ENCODE measurements at places on chromosomes 3 and 15.

DNA sequence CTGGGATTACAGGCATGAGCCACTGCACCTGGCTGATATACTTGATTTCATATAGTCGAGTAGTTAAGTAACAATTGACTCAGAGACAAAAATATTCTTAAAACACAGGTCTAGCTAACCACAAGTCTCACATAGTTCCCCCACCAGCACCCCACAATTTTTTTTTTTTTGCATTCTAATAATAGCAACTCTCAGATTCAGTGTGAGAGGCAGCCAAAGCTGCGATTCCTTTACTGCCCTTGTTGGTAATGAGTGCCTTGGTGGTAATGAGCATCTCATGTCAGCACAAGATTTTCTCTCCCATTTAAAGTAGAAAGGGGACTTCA lies 72.5 kb downstream of the WWTR1 start:
- no peak for DNase-seq

DNA sequence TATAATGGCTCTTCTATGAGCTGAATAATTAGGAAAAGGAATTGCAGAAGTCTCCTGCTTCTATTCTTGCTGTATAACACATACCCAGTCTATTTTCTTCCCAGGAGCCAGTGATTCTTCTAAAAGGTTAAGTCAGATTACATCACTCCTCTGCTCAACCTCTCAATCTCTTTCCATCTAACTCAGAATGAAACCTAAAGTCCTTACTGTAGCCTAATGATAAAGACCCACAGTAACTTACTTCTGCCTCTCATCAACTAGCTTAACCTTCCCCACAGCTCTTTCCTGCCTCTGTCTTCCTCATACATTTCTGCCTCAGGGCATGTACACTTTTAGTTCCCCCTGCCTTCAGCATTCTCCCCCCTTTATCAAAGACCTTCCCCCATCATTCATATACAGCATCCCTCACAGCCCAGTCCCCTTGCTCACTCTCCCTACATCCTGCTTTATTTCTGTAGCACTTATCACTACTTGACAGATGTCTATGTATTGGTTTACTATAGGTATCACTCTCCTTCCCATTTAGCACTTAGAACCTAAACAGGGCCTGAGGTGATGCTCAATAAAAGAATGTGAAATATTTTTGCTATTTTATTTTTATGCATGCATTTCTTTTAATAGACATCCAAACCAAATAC lies 28.5 kb upstream of the CMTM6 start:
- DNase-seq, result no peak

DNA sequence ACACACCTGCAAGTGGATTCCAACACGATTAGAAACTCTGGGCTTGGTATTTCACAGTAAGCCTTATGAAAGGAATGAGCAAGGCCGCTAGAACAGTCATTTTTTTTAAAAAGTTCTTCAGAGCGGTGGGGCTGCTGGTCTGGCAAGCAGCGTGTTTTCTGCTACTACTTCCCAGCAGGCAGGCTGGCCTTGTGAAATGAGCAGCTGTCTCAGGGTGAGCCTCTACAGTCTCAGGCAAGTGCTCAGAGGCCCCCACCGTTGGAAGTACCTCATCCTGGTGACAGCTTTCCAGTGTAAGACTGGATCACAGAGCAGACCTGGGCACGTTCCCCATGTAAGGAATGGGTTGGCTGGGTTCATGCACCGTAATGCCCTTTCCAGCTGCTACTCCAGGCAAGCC lies 119.2 kb downstream of the LRIG1 start:
- no peak for DNase-seq

GRCh38 chr3:127171721-127172120 lies 21.2 kb upstream of the PRR23E start:
- no peak for DNase-seq

- DNase-seq, result no peak
Observed at GRCh38 chr3:29559741-29560465, 279.0 kb downstream of the RBMS3 start.

DNA sequence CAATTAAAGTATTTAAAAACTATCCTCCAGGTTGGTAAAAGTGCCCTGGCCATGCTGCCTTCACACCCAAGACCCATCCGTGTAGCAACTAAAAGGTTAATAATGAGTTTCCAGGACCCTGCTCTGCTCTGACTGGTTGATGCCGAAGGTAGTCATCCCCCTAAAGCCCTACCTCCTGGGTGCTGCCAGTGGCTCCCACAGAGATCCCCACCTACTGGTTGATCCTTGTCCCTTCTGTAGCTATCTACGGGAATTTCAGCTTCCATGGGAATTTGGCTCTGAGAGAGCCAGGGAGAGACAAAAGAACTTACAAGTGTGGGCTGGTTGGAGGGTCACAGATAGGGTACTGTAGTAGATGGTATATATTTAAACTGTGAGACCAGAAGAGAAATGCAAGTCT lies 110.6 kb upstream of the NANOGP8 start:
- no peak for DNase-seq

GRCh38 chr3:123535580-123535979 lies 49.3 kb downstream of the HACD2 start:
- no peak for DNase-seq

DNA sequence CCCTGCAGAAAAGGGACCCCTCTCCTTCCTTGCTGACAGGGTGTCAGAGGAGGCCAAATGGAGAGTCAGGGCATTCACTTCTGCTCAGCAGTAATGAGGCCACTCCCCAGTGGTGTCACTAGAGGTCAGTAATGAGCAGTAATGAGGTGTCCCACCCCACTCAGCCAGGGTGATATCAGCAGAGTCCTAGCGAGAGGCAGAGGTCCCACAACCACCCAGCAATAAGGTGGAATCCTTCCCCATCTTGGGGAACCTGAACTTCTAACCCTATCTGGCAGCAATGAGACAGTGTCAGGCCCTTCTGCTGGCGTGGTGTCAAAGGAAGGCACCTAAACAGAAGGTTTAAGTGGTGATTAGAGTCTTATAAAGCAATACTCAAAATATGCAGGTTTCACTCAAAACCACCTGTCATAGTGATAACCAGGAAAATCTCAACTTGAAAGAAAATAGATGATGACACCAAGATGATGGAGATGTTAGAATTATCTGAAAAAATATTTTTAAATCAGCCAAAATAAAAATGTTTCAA lies 12.9 kb downstream of the OCA2 start:
- no peak for DNase-seq

DNA sequence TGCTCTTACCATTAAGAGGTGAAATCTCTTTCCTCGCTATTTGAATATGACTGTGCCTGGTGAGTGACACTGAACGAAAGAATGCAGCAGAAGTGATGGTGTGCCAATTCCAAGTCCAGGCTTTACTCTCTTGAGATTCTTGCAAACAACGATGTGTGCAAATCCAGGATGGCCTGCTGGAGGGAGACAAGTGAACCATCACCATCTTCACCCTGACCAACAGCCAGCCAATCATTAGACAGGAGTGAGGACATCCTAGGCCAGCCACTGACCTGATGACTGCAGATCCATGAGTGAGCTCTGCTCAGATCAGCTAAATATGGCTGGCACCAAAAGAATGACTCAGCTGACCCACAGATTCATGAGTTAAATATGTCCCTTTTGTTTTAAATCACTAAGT lies 878.0 kb downstream of the PDCD6IP start:
- no peak for DNase-seq

DNA sequence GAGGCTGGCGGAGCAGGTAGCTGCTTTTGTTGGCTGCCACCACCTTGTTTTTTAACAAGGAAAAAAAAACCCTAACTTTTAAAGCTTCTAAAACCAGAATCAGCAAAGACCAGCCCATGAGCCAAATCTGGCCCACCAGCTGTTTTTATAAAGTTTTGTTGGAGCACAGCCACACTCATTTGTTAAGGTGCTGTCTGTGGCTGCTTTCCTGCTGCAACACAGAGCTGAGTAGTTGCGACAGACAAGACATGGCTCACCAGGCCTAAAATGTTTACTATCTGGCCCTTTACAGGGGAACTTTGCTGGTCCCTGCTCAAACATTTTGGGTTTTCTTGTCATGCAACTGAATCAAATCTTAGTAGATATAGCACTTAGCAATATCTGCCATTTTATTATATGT lies 18.9 kb downstream of the EFCAB12 start:
- no peak for DNase-seq

DNA sequence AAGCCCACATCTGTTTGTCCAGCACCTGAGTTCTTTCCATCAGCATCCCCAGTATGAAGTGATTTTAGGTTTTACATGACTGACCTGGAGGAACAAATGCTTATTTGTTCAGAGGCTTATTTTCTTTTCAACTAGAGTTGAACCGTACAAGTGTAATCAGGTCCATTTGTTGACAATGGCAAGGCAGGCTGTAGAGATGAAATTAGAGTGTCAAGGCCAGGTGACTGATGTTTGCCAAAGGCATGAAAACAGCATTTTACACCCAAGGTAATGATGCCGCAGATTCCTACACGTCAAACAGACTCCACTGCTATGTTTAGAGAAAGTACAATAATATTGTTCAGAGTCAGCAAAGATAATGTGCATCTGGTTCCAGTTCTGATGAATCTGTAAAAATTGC lies 96.5 kb downstream of the KCNAB1 start:
- DNase-seq, result no peak

GRCh38 chr3:45145223-45145622 lies 955 bp downstream of the CDCP1 start:
- DNase-seq, result no peak

GRCh38 chr15:99057020-99057419 lies 47.9 kb upstream of the SYNM start:
- DNase-seq, result no peak

- peak; percentile 95 for DNase-seq
Observed at GRCh38 chr3:19946832-19947548, at the start of gene RAB5A. Gene RAB5A, plus strand, starts transcription at chr3:19947097. Its CDS starts 3,802 bp downstream, at chr3:19950899.

DNA sequence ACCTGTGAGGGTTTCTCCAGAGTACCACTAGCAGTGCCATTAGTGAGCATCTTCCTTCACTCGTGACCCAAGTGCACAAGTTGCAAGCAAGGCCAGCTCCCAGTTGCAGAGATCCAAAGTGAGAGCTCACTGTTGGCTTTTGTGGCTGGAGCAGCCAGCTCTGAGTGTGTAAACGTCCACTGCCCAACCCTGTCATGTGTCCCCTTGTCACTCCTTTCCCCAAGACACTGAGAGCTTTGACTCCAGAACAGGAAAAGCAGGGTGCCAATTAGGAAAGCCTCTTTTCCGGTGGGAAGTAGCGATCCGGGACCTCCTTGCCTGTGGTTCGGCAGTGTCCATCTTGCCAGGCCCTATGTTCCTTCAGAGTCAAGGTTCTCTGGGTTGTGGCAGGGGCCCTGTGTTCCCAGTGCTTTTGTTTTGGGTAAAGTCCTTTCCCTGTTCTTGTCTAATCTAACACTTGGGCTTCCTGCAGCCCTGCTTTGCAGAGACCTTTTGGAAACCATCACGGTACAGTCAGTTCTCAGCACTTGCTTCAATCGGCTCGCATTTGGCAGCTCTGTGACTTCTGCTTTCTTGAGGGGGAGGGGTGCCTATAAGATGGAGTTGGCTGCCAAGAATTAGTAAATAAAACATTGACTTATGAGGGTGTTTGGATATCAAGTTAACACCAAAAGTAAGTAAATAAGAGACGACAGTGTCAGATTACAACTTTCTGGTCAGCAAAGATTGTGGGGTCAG lies 90.5 kb downstream of the DNASE1L3 start:
- DNase-seq, result no peak

DNA sequence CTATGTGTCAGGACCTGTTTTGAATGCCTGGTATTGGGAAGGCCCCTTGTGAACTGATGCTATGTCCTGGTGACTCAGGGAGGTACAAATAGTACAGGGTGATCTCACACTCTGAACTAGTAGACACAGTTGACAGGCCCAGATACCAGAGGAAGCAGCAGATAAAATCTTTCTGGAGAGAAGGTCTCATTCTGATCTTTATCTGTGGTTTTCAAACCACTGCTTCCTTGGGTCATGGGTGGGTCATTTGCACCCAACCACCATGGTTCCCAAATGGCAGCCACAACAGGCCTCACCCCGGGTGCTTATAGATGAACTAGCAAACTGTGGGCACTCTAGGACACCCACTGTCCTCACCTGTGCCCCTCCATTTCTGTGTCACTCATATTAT lies 43.4 kb downstream of the PXYLP1 start:
- DNase-seq, result no peak

GRCh38 chr15:88627463-88627862 lies 6.3 kb downstream of the AEN start:
- DNase-seq, result no peak

DNA sequence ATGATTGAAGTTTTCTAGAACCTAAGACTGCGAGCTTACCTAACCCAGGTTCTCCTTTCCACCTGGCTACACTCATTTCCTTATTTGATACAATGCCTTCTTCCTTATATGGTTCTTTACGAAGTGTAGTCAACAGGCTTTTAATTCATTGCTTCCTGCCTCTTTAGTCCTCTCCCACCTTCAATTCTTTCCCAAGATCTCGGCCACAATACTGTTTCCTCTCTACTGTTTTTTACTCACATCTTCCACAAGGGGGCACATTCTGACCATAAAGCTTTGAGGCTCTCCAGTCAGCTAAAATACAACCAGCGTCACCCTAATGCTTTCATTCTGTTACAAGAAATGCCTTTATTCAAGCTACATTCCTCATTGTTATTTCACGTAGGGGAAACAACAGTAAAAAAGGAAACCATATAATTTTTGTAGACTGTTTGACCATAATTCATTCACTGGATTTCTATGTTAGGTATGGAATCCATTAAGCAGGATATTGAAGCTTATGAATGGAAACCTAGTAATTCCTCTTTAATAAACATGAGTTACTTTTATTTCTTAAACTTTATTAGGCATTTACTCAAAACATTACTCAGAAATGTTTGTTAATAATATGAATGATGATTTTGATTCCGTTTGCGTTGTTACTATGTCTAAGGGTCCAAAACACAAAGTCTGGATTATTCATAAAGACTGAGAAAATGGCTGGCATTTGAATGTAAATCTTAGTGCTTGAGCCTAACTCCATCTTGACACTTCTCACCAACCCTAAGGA lies 29.5 kb upstream of the VEPH1 start:
- peak; percentile 78 for DNase-seq

- no peak for DNase-seq
Observed at GRCh38 chr3:53074366-53074696, 28.5 kb upstream of the SFMBT1 start.

- DNase-seq, result peak; percentile 3
Observed at GRCh38 chr3:116339441-116340028, 105.8 kb downstream of the LSAMP start.

DNA sequence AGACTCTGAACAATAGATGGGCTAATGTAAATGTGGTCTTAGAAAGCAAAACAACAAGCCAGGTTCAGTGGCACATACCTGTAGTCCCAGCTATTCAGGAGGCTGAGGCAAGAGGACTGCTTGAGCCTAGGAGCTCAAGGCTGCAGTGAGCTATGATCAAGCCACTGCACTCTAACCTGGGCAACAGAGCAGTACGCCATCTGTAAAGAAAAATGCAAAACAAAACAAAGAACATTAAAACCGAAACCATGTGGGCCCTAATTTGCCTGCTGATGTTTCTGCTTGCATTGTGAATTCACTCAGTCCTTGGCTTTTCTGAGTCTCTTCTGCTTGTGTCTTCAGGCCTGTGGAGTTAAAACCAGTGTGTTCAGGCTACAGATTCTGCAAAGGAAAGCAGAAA lies 56.7 kb downstream of the CCNL1 start:
- no peak for DNase-seq
